ENCODE measurements at places on chromosomes 13 and 19.

DNA sequence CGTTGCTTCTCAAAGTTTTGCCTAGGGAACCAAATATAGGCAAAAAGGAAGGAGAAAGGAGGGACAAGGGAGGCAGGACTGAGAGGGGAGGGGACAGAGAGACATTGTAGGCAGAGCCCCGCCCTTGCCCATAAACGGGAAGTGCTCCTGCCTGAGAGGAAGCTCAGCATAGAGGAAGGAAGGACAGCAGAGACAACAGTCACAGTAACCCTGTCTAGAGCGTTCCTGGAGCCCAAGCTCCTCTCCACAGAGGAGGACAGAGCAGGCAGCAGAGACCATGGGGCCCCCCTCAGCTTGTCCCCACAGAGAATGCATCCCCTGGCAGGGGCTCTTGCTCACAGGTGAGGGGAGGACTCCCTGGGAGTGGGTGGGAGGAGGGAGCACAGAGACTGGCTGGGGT is at the start of gene CEACAM21:
Gene CEACAM21, plus strand, starts transcription at position 169 of the 400 bp plus-strand sequence. Its CDS starts 109 bp downstream, at position 278.
- DNase-seq: no peak

DNA sequence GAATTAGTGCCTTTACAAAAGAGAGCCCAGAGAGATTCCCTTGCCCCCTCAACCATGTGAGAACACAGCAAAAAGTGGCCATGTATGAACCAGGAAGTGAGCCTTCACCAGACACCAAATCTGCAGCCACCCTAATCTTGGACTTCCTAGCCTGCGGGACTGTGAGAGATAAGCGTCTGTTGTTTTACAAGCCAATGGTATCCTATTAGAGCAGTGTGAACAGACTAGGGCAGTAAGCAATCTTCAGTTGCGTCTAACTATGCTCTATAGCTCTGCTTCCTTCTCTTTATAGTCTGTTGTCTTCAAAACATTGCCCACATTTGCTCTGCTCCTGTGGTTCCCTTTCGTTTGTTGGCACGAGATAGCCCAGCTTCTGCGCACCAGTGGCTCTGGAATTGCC is 109.5 kb upstream of the FNDC3A start:
- DNase-seq: peak; percentile 37

DNA sequence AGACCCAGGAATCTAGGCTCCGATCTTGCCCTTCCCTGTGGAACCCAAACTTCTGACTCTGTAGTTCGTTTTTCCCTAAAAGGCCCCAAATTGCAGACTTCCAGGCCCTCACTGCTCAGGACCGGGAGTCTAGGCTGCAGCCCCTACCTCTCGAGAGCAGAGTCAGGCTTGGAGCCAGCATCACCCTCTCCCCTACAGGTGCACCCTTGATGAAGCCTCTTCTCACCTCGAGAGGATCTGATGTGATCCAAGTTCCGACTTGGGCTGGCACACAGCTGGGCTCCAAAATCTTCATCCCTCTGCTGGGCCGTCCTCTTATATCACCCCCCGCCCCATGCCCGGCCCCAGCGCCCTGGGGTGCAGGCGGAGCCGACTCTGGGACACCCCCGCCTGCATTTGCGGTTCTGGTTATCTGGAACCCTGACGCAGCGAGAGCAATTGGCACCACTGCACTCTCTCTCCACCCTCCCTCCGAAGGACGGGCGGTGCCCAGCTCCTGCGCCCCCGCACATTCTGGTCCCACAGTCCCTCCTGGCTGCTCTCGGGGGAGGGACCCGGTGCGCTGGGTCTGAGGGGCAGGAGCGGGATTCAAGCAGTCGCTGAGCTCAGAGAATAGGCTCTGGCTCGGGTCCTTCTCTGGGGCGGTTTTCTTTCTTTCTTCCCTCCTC is at the start of gene KLK7:
Gene KLK7, minus strand, starts transcription at position 293 of the 668 bp plus-strand sequence. CDS start 1,518 bp downstream, outside the sequence.
- DNase-seq: no peak

GRCh38 chr19:23993440-23993839 is 78.8 kb downstream of the ZNF726 start:
- DNase-seq: no peak

DNA sequence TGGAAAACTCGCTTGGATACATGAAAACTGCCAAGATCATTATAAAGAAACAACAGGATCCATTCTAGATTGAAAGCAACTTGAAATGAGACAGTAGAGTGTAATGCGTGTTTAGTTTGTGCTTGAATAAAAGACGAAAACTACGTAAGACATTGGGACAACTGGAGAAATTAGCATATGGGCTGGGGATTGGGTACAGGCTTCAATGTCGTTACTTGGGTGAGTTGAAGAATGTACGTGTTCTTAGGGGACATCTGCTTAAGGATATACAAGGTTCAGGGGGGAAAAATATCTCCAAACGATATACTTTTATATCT is 471 bp upstream of the ERVK3-1 start:
- DNase-seq: no peak

DNA sequence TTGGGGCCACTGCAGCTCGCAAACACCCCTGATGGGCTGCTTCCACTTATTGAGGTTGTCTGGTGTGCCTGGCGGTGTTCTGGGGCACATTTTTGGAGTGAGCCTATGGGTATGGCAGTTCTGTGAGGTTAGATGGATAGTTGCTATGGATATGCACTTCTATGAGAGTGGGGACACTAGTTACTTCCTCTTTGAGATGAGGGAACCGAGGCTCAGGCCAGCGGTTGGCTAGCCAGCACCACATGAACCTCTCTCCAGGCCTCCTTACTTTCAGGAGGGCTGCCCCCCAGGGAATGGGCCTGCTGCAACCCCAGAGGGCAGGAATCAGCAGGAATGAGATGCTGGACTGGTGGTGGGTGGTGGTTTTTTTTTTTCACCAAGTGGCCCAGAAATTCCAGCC is 13.5 kb upstream of the PRR19 start:
- no peak for DNase-seq

DNA sequence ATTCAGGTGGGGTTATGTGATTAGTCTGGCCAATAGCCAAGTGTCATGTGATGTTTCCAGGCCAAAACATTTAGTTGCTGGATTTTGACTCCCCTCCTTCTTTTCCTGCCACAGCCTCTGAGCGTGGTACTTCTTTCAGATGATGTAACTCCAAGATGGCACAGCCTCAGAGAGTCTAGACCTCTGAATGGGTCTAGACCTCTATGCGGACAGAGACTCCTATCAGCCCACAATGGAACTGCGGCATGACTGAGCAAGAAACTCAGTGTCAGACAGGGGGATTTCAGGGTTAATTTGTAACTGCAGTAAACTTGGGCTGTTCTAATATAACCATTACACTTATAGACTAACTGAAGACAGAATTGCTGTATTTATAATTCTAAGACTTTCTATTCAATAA is 42.6 kb upstream of the ZDHHC20 start:
- no peak for DNase-seq

- no peak for DNase-seq
Observed at GRCh38 chr19:43478323-43478722, 12.9 kb upstream of the LYPD3 start.

- DNase-seq: no peak
Observed at GRCh38 chr13:44906230-44906629, 83.0 kb downstream of the NUFIP1 start.

DNA sequence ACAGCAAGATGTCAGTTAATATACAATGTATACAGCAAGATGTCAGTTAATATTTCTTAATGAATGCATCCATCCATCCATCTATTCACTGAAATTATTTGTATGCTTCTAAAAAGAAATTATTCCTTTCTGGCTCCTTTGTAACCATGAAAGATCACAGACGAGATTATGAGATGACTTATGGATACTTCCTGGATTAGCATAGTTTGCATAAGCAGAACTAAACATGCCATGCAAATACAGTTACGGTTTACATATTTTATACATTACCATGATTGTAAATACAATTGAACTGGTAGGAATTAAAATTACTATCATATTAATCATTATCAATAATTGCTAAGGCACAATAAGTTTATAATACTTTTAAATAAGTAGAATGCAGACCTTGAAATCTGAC is 32.7 kb downstream of the NALCN start:
- DNase-seq: no peak

DNA sequence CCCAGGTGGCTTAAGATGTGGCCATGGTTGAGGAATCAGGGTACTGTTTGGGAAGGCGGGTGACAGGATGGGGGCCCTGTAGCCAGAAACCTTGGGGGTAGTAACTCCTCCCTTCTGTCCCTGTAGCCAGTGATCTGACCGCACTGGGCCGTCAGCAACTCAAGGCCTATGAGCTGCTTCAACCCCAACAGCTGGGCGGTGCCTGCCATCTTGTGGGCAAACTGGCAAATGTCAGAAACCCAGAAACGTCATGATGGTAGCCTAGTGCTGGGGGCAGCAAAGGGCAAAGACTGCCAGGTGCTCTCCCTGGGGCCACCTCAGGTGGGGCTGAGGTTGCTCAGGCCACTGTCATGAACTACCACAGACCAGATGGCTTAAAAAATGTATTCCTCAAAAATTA is 3.5 kb downstream of the COPE start:
- DNase-seq: no peak

GRCh38 chr19:44809577-44810233 is 802 bp downstream of the BCAM start:
- no peak for DNase-seq

DNA sequence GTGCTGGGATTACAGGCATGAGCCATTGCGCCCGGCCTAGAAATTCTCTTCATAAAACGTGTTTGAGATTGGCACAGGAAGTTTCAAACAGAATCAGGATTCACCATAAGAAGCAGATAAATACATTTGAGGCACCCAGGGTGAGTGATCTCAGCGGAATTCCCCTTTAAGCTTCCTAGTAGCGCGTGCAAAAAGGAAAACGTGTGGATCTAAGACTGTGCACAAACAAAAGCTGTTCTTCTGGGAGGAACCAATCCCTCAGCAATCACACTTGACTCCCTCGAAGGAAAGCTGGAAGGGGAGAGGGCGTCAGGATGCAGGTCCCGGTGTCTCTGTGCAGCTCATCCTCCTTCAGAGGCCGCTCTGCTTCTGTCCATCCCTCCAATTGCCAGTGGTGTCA is 15.5 kb downstream of the MCF2L start:
- no peak for DNase-seq

GRCh38 chr19:3879656-3880055 is 829 bp upstream of the ATCAY start:
- no peak for DNase-seq

DNA sequence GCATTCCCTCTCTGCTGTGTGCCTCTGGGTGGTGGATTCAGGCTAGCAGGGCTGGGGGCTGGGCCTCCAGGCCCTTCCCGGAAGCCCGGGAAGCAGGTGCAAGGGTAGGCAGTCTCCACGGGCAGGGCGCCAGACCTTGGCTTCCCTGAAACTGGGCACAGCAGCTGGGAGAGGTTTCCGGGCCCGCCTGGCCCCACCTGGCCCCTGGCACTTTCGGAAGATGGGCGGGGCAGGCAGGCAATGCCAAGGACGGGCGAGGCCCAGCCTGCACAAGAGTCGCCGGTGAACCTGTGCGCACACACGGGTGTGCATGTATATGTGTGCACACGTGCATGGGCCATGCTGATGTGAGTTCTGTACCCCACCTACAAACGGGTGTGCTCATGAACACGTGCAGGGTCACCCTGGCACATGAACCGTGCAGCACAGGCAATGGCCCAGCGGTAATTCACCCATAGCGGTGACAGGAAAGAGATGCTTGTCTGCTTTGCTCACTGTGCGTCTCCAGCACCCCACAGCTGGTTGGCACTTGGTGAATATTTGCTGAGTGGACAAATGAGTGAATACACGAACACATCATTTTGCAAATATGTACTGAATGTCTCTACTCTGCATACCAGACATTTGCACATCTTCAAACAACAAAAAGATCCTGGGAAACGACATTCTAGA is 15.3 kb downstream of the GADD45B start:
- no peak for DNase-seq

GRCh38 chr19:33905473-33905936 is 108.8 kb downstream of the KCTD15 start:
- DNase-seq: peak; percentile 41

DNA sequence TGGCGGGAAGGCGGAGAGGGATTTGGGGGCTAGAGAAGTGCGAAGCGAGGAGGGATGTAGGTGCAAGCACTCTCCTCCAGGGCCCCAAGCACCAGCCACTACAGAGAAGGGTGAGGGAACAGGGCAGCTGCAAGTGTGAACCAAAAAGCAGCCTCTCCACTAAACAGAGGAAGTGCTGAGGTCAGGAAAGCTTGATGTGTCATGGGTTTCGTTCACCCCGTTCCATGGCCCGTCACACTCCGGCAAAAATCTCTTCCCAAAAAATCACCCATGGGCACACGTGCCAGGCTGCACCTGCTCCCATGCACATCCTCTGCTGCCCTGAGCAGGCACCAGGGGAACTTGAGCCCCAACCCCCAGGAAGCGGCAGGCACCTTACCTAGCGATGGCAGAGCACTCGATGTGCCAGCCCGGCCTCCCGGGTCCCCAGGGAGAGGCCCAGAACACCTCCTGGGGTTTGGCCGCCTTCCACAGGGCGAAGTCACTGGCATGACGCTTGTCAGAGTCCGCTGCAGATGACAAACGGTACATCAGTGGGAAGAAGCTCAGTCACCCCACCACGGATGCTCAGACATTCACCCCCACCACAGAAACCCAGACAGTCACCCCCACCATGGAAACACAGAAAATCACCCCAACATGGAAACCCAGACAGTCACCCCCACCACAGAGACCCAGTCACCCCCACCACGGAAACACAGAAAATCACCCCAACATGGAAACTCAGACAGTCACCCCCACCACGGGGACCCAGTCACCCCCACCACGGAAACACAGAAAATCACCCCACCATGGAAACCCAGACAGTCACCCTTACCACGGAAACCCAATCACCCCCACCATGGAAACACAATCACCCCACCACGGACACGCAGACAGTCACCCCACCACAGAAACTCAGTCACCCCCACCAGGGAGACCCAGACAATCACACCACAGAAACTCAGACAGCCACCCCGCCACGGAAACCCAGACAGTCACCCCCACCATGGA is 29.0 kb downstream of the CARS2 start:
- no peak for DNase-seq

DNA sequence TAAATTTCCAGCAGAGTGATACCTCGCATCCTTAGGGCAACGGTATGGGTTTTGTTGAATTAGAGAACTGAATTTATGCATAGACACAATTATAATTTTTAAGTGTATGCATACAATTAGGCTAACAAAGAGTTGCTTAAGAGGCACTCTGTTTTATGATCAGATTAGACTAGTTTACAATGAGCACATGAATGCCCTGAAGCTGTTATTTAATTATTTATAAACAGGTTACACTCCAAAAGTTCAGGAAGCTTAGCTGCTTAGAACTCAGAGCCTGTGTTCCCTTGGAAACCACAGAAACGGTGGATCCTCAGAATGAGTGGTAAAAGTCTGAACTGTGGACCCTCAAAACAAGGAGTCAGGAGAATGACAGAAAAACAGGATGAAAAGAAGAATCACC is 72.5 kb upstream of the FBXL3 start:
- no peak for DNase-seq

DNA sequence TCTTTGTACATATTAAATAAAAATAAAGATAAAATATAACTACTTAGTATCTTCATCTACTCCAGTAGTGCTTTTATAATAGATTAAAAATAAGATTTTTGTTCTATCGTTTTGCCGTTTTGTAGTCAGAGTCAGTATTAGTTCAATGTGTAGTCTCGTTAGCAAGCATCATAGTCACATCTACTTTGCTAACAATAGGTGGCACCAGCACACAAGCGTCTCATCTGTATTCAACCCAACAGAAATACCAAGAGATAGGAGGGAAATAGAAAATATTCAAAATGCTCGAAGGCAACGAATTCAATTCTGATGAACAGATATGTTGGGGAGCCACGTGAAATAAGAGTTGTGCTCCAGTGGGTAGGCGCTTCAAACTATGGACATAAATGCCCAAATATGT is 21.4 kb upstream of the MICU2 start:
- DNase-seq: no peak

Measured in foreskin melanocyte (primary cell).